HepG2 (cell line): ENCODE measurements at places on chromosomes 5 and 9.

DNA sequence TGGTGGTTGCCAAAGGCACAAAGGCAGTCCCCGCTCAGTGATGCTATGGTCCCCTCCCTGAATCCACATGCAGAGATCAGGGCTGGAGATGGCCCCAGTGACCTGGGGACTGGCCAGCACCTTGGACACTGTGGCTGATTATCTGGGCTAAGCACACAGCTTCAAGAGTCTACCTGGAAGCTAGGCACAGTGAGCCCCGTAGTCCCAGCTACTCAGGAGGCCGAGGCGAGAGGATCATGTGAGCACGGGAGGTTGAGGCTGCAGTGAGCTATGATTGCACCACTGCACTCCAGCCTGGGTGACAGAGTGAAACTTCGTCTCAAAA is 8.3 kb upstream of the SCGB3A1 start:
- DNase-seq, result no peak

DNA sequence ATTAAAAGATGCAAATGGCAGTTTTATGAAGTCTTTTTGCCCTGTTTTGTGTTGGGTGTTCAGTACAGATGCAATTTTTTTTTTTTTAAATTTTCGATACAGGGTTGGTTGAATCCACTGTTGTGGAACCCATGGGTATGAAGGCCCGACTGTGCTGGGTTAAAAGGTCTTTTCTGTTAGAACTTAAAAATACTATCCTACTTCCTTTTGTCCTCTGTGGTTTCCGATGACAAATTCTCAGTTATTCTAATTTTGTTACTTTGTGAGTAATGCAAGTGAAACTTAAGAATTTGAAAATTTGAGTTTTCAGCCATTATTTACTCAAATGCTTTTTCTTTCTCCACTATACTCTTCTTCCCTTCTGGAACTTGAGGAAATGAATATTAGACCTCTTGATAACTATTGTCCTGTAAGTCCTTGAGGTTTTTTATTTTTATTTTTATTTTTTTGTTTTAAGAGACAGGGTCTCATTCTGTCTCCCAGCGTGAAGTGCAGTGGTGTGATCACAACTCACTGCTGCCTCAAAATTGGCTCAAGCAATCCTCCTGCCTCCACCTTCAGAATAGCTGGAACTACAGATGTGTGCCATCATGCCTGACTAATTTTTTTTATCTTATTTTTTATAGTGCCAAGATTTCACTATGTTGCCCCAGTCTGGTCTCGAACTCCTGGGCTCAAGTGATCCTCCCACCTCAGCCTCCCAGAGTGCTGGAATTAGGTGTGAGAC is 67.5 kb downstream of the ZCCHC7 start:
- DNase-seq, result no peak

DNA sequence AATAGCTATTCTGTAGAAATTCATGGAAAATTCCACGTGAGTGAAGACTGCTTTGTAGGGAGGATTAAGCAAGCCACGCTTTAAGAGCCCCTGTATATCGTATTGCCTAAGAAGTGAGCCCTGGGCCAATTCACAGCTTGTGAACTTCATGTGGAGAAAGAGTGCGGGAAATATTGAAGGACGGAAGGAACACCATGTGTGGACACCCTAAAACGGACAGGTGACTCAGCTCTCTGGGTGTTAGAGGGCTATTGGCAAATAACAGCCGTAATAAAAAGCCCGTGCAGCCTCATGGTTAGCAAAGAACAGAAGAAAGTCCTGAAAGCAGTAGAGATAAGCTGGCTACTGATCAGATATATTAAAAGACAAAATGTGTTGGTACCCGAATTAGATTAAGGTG is 26.4 kb downstream of the ZNF366 start:
- no peak for DNase-seq

DNA sequence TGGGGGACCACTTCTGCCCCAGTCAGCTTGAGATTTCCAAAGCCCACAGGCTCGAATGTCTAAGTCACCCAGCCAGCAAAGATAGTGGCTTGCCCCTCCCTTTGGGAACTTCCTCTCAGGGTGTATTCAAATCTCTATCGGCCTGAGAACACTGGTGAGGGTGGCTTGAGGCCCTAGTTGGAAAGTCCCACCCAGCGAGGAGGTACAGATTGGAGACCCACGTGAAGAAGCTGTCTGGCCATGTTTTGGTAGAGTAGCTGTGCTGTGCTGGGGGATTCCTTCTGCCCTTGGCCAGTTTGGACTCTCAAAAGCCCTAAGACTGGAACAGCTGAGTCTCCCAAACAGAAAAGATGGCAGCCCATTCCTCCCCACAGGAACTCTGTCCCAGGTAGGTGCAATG is 172.7 kb upstream of the RIOK2 start:
- no peak for DNase-seq

DNA sequence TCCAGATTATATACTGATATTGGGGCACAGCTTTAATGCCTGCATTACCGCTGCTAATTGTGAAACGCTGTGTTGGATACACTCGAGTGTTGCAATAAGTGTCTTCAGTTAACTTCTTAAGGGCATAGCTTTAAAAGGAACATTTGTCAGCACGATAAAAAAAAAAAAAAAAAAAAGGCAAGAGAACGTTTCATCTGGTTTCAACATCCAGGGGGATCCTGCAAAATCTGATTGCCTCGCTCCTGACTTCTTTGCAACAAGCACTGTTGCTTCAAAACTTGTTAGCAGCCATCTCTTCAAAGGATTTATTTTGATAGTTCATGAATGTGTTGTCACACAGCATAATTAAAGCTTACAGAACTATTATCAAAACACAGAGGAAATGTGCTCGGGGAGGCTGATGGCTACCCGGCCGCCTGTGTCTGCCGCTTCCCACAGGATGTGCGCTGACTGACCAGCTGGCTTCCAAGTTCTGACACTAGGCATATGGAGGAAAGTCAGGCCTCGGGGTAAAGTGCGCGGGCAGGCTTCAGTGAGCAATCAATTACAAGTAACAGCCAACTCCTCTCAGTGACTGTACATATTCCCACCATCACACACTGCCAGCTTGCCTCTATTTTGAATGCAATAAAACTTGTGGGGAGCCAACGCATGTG is 77.7 kb downstream of the EBF1 start:
- DNase-seq, result no peak

DNA sequence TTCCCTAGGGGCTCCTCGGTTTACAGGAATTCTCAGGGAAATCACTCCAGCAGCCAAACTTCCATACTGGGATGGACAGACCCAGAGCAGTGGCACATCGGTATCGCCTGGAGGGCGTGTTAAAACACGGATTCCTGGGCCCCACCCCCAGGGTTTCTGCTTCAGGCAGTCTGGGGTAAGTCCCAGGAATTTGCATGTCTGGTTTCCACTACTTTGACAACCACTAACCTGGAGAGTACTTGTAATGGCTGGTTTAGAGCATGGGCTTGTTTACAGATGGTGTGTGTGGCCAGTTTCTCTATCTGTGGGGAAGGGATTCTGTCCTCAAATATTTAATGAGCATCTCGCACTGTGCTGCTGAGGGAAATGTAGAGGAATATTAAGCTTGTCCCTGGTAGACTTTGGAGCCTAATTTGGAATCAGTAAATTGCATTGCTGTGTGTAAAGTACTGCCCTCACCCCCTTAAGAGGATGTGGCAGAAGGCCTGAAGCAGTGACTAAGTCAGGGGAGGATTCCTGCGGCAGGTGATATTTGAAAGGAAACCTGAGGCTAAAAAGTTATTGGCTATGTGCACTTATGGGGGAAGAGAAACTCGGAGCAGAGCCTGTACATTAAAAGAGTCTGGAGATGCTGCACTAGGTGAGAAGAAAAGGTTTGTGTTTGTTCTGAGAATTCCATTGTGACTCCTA is 18.6 kb upstream of the TJP2 start:
- no peak for DNase-seq

DNA sequence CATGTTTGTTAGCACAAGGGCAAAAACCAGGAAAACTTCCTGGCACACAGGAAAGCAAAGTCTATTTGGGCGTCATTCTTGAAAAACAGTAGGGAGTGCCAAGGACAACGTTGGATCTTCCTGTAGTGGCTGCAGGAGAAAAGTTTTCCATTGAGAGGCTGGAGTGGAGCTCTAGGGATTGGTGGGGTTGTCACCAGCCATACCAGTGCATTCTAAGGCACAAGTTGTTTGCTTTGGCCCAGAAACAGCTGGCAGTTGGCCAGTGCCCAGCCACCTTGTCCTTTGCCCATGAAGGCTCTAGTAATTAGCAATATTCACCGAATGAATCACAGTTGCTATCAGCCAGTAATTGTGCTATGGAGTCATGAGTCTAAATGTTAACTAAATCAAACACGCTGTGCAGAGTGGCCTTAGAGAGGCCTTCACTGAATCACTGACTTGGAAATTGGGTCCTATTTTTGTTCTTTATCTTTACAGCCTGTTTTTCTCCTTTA is 26.4 kb downstream of the TNFSF15 start:
- DNase-seq, result no peak

GRCh38 chr5:173327948-173328843 is at the start of gene STC2:
Gene STC2 (minus strand): TSS chr5:173328414. CDS start chr5:173328193, 221 bp downstream.
- DNase-seq, result peak; percentile 96

GRCh38 chr9:5485378-5486085 is 24.8 kb upstream of the PDCD1LG2 start:
- DNase-seq, result no peak
